Femur (tissue), 1 donor: ENCODE measurements at places on chromosomes 6 and 20.

DNA sequence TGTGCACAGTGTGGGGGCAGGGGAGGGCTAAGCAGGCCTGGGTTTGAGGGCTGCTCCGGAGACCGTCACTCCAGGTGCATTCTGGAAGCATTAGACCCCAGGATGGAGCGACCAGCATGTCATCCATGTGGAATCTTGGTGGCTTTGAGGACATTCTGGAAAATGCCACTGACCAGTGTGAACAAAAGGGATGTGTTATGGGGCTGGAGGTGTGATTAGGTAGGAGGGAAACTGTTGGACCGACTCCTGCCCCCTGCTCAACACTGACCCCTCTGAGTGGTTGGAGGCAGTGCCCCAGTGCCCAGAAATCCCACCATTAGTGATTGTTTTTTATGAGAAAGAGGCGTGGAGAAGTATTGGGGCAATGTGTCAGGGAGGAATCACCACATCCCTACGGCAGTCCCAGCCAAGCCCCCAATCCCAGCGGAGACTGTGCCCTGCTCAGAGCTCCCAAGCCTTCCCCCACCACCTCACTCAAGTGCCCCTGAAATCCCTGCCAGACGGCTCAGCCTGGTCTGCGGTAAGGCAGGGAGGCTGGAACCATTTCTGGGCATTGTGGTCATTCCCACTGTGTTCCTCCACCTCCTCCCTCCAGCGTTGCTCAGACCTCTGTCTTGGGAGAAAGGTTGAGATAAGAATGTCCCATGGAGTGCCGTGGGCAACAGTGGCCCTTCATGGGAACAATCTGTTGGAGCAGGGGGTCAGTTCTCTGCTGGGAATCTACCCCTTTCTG is 44.0 kb upstream of the TTPAL start:
- DNase-seq = no peak

DNA sequence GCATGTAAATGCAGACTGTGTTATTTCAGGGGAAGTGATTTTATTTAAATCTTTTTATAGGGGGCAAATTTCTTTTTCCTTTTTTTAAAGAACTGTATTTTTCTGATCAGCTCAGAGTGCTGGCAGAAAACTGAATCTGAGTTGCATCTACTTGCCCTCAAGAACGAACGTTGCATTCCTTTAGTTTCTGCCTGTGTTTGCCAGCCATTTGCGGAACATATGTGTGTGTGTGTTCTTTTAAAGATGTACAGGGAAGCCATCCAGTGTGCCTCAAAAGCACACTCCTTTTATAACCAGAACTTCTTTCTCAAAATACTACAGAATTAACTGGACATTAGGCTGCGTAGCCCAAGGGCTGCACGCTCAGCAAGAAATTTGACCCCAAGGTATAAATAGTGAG is 25.8 kb upstream of the INSM1 start:
- DNase-seq = no peak

- no peak for DNase-seq
Observed at GRCh38 chr20:21048841-21049273, 57.3 kb downstream of the LINC00237 start.

DNA sequence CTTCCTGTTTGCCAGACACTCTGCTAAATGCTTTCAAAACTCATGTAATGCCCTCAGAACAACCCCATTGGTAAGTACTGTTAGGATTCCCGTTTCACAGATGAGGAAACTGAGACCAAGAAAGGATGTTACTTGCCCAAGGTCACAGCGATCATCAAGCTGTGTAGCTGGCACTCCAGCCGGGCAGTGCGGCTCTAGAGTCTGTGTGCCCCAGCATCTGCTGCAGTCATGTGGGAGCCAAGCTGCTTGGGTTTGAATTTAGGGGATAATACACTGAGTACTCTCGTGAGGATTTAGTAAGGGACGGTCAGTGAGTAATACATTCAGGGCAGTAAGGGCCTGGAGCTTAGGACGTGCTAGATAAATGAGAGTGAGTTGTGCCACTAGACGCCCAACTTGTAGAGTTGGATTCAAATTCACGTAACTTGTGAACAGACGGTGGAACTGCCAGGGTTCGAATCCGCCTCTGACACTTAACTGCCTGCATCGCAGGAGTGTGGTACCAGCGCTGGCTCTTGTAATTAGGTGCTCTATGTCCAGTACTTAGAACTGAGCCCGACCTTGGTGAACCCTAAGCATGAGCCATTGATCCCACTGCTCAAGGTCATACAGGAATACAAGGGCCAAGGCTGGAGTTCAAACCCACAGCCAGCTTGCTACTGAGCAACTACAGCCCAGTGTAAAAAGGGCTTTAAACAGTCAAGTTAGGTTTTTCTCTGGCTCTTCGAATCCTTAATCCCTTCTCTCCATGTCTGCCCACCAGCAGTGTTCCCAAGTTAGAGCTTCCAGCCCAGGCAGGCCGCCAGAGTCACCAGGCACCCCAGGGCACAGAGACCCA is 70.2 kb downstream of the EYA2 start:
- no peak for DNase-seq

DNA sequence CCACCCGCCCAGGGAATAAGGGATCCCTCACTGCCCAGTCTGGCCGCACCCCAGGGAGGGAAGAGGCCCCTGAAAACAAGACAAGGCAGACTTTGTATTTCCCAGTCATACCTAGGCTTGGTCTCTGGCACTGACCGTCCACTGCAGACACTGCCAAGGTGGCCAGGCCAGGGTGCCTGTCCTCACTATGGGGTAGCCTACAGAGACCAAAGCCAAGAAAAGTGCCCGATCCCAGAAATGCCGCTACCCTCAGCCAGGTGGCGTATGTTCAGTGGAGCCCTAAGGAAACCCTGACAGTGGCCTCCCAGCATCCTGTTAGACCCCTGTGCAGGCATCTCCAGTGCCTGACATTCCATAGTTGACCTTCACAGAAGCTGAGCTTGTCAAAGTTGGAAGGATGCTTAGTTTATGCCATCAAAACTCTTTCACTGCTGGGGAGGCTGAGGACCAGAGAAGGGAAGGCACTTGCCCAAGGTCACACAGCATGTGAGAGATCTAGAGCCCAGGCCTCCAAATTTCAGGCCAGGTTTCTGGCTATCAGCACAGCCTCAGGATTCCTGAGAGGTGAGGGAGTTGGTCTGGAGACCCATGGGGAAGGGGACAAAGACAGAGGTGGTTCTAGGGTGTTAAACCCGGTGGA is 2.5 kb downstream of the SCRT2 start:
- no peak for DNase-seq

GRCh38 chr6:120157873-120158272 is 808.3 kb upstream of the MAN1A1 start:
- DNase-seq = no peak

DNA sequence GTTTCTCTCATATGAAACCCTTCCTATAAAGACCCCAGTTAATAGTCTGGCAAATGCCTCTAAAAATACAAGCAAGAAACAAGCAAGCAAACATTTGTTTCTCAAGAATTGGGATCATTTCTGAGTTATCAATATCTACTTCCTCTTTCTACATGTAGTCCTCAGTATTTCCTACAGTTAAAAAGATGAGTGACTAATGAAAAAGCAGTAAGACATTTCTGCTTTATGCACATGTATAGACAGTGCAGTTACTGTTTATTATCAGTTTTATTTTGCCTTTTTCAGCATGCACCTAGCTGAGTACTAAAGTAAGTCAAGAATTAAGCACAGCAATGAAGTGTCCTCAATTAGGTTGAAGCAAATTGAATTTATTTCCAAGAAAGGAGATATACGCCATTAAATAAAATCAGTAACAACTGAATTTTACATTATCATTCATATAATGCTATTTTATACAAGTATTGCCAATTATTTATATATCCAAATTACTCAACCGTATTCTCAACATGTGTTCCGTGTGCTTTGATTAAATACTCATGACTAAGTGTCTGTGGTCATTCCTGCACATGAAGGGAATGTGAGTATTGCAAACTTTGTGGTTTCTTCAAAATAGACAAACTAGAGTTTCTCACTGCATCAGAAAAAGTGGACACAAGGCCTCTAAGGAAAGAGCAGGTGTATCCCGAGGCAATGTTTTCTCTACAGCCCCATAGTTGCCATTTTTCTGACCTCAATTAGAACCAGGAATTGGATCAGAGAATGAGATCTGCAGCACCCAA is 159.3 kb upstream of the MARCKS start:
- no peak for DNase-seq

- DNase-seq = no peak
Observed at GRCh38 chr6:14612016-14612980, 494.7 kb downstream of the CD83 start.

- no peak for DNase-seq
Observed at GRCh38 chr20:14913896-14914620, 576.6 kb upstream of the FLRT3 start.

DNA sequence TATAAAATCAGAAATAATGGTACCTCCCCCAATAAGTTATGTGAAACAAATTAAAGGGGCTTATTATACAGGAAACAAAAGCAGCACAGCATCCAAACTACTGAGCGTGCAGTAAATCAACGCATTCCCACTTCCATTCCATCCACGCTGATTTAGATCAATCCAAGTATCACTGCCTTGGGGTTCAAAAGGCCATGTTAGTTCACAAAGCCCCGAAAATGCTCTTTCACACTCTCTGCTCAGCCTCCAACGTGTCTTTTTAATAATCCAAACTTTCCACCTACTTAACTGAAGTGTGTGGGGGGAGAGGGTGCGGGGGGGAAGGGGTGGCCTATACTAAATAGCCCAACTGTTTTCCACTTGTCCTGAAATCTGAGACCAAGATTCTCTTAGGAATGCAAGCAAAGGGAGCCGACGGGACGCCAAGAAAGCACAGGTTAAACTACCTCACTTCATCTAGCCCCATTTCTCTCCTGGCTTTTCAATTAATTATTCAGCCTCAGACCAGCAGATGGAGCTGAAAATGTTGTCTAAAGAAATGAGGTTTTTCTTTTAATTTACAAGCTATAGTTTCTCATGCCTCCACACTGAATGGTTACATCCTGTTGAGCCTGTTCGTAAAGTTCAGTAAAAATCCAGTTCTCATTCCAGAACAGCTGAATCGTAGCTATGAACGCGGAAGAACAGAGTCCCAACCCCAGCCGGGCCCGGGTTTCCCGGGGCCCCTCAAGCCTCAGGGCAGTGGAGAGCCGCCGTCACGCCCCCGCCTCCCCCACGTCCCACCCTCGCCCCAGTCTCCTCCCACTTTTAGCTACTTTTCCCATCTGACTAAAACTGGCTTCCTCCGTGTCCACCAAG is 1.0 kb upstream of the NXT1 start:
- peak; percentile 47 for DNase-seq

- no peak for DNase-seq
Observed at GRCh38 chr6:119312875-119313338, 36.7 kb downstream of the MAN1A1 start.

DNA sequence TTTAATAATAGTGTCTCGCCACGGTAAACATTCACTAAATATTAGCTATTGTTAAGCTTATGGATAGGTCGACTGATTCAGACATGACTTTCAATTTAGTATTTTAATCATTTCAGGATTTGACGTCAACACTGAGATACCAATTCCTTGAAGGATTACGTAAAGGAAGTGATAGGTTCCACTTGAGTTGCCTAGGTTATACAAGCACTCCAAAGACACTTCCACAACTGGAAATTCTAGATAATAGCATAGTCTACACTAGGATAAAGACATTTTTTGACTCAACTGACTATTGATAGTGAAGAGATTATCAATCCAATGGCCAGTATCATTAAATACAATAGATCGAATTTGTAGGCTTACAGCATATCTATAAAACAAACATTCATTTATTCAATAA is 63.9 kb upstream of the NHSL1 start:
- no peak for DNase-seq

DNA sequence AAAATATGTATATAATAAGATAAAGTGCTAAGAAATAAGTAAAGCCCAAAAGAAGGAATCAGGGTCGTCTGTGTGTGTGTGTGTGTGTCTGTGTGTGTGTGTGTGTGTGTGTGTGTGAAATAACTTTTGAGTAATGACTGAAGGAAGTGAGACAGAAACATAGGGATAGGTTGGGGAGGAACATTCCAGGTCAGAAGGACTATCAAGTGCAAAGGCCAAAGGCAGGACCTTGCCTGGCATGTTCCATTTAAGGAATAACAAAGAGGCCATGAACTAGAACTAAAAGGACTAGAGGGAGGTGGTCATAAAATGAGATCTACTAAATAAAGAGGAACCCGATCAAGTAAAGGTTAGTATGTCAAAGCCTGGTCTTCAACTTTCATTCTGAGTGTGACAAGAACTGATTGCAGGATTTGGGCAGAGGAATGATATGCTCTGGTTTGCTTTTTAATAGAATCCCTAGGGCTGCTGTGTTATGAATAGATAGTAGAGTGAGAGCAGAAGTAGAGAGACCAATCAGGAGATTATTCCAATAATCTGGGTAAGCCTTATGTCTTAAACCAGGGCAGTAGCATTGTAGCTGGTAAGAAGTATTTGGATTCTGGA is 6.9 kb downstream of the ENPP3 start:
- no peak for DNase-seq

GRCh38 chr20:42688576-42688975 is 501.1 kb downstream of the PTPRT start:
- no peak for DNase-seq

GRCh38 chr6:159212525-159213280 is 43.5 kb downstream of the FNDC1 start:
- no peak for DNase-seq
